ENCODE measurements at places on chromosomes 1 and 21.

DNA sequence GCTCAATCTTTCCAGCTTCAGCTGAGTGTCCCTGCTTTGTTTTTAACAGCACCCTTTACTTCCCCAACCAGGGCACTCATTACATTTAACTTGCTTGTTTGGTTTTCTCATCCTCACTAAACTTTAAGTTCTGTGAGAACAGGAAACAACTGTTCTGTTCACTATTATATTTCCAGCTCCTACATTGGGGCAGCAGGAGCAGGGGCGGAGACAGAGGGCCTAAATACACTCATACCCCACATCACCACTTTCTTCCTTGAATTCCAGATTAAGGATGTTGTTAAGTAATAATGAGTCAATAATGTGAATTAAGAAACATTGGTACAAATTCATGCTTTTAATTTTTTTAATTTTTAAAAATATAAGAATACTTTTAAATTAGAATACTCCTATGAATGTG lies 6.0 kb downstream of the DRAM2 start:
- DNase-seq = no peak

- no peak for DNase-seq
These were observed 73.6 kb downstream of the SUSD4 start for GRCh38 chr1:223290397-223290796.

DNA sequence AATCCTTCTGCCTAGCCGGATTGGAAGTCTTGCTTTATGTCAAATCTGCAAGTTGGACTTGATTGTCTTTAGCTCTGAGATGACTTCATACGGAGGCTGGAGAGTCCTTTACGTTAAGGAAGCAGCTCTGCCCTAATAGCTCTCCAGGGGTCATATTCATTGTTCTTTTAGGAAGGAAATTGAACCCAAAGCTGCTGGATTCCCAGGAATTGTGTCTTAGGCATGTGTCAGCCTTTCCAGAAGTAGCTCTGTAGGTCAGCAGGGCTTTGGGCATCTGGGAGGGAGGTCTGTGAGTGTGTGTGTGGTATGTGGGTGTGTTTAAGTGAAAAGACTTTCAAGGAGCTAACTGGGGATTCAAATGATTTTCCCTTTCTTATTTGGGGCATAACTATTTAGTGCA lies 82.4 kb downstream of the ABCA4 start:
- DNase-seq = no peak

GRCh38 chr1:8706291-8706690 lies 111.1 kb downstream of the RERE start:
- DNase-seq = no peak

GRCh38 chr1:53693773-53694717 lies 44.9 kb downstream of the GLIS1 start:
- DNase-seq = no peak

DNA sequence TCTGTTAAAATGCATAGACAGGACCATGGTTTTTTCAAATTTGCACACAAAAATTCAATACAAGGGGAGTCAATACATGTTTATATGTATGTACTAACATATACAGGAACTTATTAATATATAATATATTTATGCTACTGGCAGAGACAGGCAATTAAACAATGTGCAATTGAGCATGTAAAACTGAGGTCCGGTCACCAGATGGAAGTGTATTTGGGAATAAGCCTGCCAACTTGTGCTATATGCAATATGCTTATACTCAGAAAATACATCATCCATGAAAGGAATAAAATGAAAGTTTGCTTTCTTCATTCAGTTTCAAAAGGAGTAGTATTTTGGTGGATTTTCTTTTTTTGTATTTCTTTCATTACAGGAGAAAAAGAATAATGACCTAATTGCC lies 640.2 kb upstream of the CXADR start:
- no peak for DNase-seq

- no peak for DNase-seq
These were observed 2.2 kb downstream of the SPATA6 start for GRCh38 chr1:48469616-48470480.

DNA sequence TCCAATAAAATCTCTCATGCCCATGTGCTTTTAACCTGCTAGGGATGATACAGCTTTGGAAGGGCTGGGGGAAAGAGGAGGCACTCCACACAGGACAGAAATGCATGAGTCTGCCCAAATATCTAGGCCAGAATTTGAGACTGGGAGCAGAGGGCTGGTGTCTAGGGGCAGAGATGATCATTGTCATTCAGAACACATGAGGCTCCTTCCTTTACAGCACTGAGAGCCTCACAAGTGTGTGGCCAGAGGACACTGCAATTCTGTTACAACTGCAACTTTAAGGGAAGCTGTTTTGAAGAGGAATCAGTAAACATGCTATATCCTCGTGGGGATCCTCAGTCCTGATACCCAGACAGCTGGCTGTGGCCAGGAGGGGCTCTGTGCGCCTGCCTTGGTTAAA lies 541.3 kb downstream of the OMA1 start:
- DNase-seq = no peak
